A549 (cell line): ENCODE measurements at places on chromosomes 2 and 18. TPM values are rescaled to one million over a fixed set of nuclear protein-coding genes. Genes with fewer than 3 reads are reported as not detected.

The GKN2 gene
- 3.3 to 3.7 TPM (median 3.5 TPM) in 3 replicates for polyA plus RNA-seq

DNA sequence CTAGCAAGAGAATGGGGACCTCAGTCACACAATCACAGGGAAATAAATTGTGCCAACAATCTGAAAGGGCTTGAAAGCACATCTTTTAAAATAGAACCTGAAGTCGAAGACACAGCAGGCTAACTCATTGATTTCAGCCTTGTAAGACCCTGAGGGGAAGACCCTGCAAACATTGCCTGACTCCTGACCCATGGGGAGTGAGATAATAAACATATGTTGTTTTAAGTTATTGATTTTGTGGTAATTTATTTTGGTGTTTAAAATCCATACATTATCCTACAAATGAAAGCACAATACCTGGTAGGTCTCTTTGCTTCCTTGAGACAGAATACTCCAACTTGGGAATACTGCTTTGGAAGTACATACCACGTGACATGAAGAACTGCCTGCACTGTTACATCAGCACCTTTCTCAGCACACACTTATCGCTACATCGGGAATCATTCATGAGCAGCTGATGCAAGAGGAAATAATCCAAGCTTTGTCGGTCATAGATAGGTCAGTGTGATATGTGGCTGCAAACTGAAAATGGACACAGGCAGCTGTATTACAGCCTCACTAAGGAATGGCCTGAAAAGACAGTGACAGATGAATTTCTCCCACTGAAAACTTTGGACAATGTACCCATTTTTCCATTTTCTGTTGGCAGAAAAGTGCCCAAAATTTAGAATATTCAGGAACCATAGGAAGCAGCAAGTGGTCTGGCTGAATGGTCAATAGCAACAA is 494.5 kb upstream of the MAP2 start:
- no peak for DNase-seq

- DNase-seq, result no peak
These were observed 37.5 kb upstream of the MTCL1 start for GRCh38 chr18:8667846-8668245.

DNA sequence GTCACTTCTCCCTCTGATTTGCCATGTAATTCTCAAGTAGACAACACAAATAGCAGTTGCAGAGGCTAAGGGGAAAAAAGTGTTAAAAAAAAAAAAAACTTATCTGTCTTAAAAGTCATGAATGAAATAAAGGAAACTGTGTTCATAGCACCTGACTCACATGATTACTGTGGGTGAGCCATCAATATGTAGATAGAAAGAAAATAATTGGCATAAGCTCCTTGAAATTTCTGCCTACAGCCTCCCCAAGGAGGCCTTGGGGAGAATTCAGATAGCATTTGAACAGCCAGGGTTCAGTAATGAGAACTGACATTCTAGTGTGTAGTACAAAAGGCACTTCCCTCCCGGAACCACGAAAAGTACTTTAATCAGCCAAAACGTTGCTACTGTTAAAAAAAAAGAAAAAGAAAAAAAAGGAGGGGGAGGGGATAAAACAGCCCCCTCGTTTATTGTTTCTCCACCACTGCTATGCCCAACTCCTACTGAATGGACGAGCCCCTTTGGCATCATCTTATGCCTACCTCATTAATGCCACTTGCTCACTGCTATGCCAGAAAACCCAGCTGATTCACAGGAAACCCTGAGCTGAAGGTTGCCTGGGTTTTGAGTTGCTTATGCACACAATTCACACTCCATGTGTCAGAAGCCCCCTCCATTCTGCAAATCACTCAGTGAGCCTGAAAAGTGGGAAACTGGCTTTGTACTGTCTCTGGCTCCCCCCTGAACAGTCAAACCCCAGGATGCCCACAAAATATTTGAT is 65.5 kb upstream of the KLF7 start:
- DNase-seq, result no peak
